Esophagus squamous epithelium (tissue), 5 donors: ENCODE measurements at places on chromosomes 6 and 20.

GRCh38 chr20:36700438-36700837 is 45.5 kb downstream of the NDRG3 start:
- DNase-seq: no peak

- DNase-seq: no peak
Observed at GRCh38 chr20:62830251-62830650, 13.4 kb downstream of the COL9A3 start.

GRCh38 chr20:58213121-58213520 is 15.3 kb downstream of the ANKRD60 start:
- DNase-seq: no peak

GRCh38 chr6:45880159-45880558 is 135.5 kb downstream of the CLIC5 start:
- DNase-seq: no peak
